Epithelial cell of proximal tubule (primary cell): ENCODE measurements at places on chromosomes 6 and 20.

- no peak for DNase-seq
Observed at GRCh38 chr6:56004426-56004825, 129.0 kb upstream of the BMP5 start.

- no peak for DNase-seq
Observed at GRCh38 chr6:151566557-151566956, 72.7 kb downstream of the CCDC170 start.

DNA sequence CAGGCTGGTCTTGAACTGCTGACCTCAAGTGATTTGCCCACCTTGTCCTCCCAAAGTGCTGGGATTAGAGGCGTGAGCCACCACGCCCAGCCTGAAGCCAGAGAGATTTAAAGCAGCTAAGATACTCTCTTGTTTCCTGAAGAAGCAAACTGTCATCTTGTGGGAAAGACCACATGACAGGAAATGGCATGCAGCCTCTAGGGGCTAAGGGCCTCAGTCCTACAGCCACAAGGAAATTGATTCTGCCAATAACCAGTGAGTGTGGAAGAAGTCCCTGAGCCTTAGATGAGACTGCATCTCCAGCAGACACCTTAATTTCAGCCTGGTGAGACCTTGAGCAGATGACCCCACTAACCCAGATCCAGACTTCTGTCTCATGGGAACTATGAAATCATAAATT is 40.9 kb downstream of the KIZ start:
- no peak for DNase-seq

DNA sequence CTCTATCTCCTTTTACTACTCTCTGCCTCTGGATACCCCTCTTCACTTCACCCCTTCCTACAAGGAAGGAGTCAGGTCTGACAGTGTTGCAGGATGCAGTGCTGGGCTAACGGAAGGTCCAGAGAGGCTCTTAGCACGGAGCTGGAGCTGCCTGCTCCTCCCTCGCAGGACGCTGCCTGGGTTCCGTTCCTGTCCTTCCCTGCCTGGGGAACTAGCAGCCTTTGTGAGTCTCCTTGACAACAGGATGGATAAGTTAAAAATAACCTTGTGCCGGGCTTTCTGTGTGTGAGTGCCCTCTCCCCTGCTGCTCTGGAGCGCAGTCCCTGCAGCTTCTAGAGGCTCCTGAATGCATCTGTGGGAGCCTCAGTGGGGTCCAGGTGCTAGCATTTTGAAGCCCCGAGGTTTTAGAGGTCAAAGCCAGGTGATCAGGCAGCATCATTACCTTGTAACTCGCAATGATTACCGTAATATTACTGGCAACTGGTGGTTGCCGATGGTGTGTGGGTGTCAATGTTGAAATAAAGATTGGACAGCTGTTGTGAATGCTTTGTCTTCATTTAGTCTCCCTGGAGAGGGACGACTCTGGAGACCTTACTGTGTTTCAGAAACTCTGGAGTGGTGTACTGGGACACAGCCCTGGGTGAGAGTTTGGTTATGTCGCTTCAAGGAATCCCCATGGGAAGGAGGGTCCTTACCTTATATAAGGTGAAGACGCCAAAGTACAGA is 44.4 kb downstream of the CDS2 start:
- DNase-seq: no peak
